Omental fat pad (tissue), 4 donors: ENCODE measurements at places on chromosomes 1 and 21. TPM values are rescaled to one million over a fixed set of nuclear protein-coding genes. Genes with fewer than 3 reads are reported as not detected.

GRCh38 chr1:208564466-208564865 is 320.3 kb upstream of the PLXNA2 start:
- no peak for DNase-seq

GRCh38 chr1:61125263-61125662 is 42.9 kb downstream of the NFIA start:
- DNase-seq, result no peak

DNA sequence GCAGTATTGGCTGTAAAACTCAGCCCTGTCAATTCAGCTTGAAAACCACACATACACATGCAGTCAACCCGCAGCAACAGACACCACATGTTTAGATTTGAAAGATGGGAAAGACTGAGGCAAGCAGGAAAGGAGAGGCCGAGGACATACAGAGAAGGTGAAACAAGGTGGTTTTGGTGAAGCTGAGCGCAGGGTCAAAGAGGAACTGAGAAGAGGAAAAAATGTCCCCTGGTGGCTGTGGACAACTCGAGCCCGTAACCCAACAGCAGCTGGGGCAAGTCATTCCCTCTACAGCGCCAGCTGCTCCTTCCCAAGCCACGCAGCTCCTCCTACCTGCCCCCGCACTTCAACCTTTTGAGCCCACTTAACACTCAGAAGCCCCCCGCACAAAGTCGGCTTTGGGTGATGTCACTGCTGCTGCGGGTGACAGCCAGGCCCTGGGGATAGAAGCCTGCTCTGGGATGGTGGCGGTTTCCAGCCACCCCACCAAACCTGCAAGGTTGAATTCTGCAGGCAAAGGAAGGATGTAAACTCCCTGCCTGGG is 63.0 kb downstream of the KCNN3 start:
- no peak for DNase-seq

PRPF38B gene
- 17.6 TPM for total RNA-seq

- no peak for DNase-seq
Observed at GRCh38 chr1:224212618-224213061, 29.6 kb downstream of the DEGS1 start.

IFI44L gene
- total RNA-seq, result 80.7 TPM

S100B gene
- 126 TPM for total RNA-seq

DNA sequence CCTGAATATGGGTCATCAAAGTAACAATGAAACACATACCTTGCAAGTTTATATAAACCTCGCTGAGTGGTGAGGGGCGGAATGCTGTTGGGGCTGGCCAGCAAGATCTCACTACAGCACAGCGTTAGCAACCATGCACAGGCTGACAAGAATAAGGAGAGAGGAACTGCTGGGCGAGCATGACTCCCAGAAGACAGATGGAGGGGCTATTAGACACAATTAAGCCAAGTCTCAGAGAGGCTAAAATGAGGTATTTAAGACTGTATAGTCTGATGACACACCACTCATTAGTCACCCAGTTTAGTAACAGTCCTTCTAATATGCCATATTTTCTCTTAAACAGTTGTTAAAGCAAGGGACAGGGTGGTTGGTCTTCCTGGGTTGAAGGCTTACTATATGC is 340.2 kb upstream of the NR5A2 start:
- no peak for DNase-seq

- DNase-seq, result no peak
Observed at GRCh38 chr1:156823210-156823790, 6.7 kb upstream of the SH2D2A start.

DNA sequence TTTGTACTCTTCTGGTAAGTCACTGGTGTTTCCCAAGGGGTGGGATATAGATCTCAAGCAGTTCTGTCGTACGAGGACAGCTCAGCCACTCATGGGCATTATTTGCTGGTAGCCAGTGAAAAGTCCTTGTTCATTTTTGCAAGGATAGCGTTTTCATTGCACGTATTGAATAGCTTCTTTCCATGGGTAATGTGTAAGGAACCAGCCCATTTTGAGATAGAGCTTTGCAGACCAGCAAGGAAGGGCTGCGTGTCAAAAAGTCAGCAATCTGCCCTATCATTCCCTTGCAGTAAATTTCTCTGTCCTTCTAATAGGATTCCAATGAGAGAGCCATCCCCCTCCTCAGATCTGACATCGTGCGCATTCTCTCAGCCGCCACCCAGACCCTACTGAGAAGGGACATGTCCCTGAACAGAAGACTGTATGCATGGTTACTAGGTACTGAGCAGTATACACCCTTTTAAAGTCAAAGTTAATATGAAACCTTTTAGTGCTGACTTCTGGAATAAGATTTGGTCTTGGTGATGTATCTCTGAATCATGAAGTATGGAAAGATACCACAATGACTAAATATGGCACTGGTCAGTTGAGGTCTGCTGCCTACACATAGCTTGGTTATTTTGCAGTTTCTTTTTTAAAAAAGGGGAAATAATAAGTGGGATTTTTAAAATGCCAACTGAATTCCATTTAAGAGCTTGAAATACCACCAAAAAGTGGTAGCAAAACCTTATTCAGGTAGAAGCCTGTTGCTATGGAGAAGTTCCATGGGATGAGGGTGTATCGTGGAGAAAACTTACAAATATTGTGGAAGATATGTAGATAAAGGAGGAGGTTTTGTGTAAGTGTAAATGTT is 55.3 kb downstream of the DOP1B start:
- DNase-seq, result no peak

DNA sequence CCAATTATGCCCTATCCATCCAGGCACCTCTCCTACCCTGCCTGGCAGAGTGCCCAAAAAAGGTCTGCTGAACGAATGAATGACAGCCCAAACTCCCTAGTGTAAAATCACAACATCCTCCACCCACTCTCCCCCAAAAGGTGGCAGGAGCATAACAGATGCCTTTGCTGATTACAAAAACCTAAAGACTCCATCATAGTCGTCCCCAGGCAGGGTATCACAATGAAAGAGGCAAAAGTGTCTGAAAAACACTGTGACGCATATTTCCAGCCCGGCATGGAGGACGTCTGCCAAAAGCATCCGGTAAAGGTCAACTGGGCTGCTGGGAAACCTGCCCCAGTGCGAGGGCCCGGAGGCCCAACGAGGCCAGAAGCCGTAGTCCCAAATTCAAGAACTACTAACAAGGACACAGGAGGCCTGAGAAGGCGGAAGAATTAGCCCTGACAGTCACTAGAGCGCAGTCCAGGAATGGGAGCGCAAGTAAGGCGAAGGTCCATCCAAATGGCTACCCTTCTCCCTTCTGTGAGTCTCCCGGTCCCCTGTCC is 576 bp downstream of the SMIM12 start:
- no peak for DNase-seq

GRCh38 chr1:46725736-46726108 is 6.8 kb upstream of the EFCAB14 start:
- DNase-seq, result no peak

DNA sequence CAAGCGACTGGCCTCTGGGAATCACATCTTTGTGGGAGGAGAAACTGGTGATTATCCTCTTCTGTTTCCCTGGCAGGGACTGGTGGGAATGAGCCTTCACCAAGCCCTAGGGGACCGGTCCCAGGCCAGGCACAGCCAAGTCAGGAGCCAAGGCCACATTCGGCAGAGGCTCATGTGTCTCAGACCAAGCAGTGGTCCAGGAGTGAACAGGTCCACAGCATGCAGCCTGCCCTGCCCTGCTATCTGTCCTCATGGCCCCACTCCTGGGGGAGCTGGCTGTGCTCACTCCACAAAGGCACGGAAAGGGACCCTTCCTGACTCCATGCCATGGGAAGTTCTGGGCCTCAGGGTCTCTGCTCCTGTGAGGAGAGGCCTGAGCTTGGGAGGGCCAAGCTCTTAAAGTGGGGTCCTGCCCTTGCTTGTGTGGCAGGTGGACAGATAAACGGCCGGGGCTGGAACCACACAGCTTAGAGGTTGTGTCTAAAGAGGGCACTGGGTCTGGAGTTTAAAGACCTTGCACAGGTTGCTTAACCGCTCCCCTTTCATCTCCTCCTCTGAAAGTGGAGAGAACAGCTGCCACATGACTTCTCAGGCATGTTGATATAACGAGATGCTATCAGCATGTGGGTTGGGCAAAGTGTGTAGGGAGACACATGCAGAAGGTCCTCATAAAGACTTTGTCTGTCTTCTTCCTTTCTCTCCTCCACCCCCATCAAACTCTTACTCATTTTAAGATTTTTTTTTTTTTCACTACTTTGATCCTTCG is 57.5 kb downstream of the CASQ2 start:
- DNase-seq, result no peak

DNA sequence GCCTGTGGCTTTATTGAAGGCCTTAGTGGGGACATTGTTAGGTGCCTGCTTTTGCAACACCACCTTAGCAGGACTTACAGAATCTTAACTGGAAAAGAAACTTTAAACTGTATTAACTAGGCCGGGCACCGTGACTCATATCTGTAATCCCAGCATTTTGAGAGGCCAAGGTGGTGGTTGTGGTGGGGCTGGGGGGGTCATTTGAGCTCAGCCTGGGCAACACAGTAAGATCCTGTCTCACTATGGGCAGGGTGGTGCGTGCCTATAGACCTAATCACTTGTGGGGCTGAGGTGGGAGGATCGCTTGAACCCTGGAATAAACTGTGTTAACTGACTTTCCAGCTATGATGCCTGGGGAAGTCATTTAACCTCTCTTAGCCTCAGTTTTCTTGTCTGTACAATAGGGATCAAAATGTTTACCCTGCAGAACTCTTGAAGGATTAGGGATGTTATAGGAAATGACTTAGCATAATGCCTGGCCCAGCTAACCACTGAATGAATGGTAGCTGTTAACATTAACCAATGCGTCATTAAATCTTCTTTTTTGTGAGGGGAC is 39.5 kb downstream of the IER5 start:
- DNase-seq, result no peak

DNA sequence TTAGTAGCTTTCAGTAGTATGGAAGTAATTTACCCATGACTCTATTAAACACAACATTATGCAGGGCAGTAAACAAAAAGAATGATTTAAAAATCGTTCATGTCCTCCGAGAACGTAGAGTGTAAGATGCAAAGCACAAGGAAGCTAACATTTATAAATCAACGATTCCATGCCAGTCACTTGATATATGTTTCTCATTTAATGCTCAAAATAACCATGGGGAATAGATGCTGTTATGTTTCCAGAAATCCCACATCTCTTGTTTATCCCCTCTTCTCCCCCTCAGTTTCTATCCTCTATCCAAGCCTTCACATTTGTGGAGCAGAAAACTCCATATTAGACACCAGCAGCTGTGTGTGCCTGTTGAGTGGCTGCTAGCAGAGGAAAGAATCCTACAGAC is 52.8 kb downstream of the LBR start:
- no peak for DNase-seq

- no peak for DNase-seq
Observed at GRCh38 chr1:153597206-153597605, 15.7 kb downstream of the S100A16 start.

SDC3 gene
- 38.1 TPM for total RNA-seq

CD101 gene
- 2.0 TPM for total RNA-seq

DNA sequence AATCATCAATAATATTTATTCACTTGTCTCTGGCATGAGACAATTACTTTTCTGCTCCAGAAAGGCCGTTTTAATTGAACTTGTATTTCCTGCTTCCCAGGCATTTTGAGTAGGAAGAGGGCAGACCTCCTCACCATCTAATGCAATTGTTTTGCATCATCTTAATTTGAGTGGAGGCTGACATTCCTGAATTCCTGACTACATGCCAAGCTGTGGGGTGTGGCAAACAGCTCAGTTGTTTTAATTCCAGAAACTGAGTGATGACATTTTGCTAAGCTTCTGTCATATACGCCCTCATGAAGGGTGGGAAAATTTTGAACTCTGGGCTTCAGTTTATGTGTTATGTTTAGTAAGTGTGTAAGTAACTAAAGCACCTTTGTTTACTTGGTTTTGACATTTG is 125.4 kb upstream of the USP25 start:
- DNase-seq, result no peak
